ENCODE measurements at places on chromosomes 4 and X.

DNA sequence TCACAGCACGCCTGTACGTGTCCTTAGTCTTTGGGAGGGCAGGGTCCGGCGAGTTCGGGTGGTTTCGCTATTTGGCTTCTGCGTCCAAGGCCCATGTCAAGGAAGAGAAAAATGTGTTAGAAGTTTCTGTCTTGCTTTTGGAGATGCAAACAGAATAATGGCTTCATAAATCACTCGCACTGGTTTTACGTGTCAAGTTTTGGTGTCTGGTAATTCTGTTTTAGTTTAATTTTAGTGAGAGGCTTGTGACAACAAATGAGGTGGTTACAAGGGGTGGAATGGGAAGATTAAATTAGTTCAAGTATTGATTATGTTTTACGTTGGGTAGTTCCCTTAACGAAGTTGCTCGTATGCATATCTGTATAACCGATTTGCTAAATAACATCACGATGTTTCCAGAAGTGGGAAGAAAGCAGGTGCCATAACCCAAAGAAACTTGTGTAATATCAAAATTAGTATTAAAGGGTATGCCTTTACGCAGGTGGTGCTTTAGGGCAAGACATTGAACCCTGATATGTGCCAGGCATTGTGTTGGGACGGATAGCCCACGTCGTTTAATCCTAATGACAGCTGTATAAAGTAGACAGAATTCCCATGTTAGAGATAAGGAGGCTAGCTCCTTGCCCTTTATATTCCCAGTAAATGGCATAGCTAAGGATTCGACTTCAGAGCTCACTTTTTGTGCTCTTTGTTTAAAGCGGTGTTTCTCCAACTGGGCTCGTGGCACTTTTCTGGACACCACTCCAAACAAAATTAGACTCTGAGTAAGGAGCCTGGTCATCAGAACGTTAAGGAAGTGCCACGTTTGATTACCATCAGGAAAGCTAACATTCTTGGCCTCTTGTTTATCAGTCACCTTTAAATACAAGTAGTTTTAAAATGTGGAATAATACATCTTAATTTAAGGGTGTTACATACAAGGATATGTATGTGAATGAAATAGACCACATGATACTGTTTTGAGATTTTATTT is 843 bp downstream of the RPL34 start:
- no peak for DNase-seq

DNA sequence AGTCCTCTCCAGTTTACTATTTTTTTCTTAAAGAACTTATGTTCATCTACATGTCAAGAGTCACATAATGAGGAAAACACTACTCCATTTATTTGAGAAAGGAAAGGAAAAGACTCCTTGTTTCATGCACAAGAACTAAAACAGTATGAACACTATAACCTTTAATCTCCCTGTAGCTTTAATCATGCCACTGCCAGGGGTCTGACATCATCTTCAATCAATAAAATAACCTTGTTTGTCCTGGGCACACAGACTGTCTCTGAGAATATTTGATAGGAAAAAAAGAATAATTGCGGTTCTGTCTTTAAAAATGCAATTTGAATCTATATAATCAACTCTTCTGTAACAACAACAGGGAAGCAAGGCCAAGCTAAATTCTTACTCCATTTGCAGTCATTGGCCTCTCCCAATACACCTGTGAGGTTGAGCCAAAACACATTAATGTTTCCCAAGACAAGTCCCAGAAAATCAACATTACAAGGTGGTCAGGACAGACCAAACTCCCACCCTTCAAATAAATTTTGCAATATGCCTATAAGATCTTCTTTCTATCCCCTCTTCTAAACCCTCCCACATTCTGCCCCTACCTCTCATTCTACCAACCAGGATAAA is 13.2 kb downstream of the AMOT start:
- no peak for DNase-seq

DNA sequence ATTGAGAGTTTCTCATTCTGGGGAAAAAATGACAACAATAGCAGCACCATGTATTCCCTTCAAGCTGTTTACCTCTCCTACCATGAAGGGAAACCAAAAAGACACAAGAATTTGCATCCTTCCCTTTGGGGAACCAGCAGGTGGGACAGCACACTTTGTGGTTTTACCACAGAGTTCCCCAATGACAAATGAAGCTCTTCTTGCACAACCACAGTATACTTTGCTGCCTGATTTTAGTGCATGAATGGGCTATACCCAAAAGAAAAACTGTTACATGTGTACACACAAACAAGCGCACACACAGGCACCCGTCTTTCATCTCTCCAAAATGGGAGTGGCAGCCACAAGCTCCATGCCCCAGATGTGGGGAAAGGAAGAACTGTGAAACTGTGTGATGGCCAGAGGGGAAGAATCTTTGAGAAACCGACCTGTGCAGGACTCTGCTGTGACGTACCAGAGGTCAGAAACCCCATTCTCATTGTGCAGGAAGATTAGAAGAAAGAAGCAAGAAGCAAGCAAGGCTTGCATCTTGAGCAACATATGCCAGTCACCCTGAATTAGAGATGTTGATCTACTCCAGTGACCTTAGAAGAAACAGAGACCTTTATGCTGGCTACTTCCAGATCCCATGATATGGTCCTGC is 2.7 kb upstream of the MAML3 start:
- no peak for DNase-seq

DNA sequence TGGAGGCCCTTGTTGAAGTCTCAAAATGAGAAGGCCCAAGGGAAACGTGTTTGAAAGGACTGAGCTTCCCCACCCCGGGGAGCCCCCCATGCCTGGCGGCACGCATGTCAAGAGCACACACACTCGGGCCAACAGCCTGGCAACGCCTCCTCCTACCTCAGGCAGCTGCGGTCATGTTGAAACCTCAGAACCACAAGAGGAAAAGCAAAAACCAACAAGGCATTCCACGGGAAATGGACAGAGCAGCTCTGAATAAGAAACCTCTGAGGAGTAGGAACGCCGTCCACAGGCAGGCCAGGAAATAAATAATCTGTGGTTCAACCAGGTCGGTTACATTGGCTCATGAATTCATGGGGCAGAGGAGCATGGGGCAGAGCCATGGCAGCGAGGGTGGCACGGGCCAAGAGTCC is 95.7 kb upstream of the AFAP1 start:
- DNase-seq, result no peak

GRCh38 chr4:108465886-108466500 is 154.4 kb upstream of the RPL34 start:
- no peak for DNase-seq

GRCh38 chr4:101156619-101157310 is 190.6 kb downstream of the PPP3CA start:
- DNase-seq, result no peak
